ENCODE measurements at places on chromosomes 7 and 10.

GRCh38 chr10:102457591-102458150 lies 6.3 kb upstream of the C10orf95 start:
- no peak for DNase-seq

GRCh38 chr7:131108212-131108940 lies 219.3 kb upstream of the MKLN1 start:
- DNase-seq: peak; percentile 22

GRCh38 chr7:117835016-117835664 lies 38.1 kb downstream of the CTTNBP2 start:
- DNase-seq: no peak

GRCh38 chr10:9302140-9302746 lies 1247.8 kb downstream of the GATA3 start:
- peak; percentile 56 for DNase-seq

- no peak for DNase-seq
These were observed 290.6 kb upstream of the GHITM start for GRCh38 chr10:83848677-83849076.

DNA sequence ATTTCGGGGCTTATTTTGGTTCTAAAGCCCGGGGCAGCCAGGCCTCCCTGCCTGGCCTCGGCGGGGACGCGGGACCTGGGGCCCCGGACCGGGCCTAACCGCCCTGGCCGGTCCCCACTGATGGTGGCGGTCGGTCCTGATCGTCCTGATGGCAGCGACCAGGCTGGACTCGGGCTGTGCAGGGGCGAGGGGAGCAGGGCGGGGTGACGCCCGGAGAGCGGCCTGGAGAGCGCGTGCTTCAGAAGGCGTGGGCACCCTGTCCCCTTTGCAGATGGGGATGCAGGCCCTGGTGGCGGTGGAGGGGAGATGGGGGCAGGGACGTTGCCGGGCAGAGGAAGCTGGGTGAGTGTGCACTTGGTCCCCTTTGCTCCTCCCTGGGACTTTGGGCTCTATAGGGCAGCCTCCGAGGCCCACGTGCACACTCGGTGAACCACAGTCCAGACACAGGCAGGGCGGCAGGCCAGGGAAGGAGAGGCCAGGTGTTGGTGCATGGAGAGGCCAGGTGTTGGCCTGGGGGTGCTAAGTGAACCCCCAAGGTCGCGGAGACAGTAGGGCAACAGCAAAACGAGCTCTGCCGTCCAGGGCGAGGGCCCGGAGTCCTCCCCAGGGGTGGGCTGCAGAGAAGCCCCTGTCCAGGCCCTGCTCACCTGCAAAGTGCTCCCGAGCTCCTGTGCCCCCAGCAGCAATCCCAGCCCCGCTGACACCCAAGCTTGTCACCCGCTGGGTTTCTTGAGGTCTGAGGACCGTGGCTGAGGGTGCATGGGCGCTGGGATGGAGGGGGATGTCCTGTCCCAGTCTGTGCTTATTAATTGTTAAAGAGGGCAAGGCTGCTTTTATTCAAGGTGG lies 42.4 kb upstream of the FAM20C start:
- no peak for DNase-seq

GRCh38 chr7:155580367-155580766 lies 34.0 kb upstream of the CNPY1 start:
- DNase-seq: no peak

- no peak for DNase-seq
These were observed 2.6 kb downstream of the LIPA start for GRCh38 chr10:89248990-89249389.

DNA sequence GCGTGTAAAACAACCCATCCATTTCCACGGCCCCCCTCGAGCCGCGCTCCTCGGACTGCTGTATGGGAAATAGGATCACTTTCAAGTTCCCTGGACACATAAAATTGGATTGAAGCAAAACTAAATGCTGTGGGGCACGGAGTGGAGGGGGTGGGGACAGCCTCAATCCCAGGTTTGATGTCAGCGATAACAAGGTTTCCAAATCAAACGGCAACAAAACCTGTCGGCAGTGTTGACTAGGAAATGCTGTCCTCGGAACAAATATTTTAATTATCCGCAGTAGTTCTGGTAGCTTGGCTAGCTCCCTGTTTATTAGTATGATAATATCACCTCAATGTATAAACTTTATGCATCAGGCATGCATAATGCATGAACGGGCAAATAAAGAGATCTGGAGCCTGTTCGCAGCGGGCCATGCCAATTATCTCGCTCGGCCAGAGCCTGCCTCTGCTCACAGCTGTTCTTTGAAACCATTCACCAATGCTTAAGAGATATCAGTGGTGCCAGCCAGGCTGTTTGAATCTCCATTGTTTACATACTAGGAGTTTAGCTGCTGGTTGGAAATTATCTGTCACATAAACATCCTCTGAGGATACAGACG lies 161.1 kb downstream of the PAXIP1 start:
- DNase-seq: no peak

GRCh38 chr7:71019706-71020105 lies 112.2 kb upstream of the GALNT17 start:
- no peak for DNase-seq

DNA sequence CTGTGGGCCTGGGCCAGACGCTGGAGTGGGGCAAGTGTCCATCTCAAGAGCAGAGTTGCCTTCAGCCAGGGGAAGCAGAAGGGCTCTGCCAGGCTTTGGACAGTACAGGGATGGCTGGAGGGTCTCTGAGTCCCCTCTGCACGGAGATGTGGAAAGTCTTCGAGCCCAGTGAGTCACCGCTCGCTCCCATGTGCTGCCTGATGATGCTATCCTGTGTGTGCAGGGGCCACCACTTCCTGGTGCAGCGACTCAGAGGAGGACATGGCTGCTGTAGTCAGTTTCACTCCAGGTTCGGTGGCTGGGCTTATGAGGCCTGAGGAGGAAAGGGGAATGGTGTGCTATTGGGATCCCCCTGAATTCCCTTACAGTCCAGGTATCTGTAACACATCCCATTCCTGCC lies 6.0 kb downstream of the ADCYAP1R1 start:
- peak; percentile 4 for DNase-seq

DNA sequence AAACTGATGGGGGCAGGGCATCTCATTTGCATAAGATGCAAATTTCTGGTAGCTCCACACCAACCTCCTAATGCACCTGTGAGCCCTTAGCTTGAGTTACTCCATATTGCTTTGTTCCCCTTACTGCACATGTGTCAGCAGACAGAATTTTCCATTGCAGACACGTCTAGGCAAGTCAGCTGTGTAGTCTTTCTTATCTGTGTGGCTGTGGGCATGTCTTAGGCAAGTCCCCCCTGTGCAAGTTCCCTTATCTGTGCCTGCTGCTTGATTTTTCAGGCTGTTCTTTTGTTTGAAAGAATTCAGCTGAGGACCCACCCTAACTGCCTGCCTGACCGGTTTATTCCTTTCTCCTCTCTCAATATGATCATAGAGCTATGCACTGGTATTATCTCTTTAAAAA lies 28.5 kb upstream of the TRIM24 start:
- DNase-seq: peak; percentile 5

Data from iris pigment epithelial cell (primary cell).